NCI-H1417 (cell line): ENCODE measurements at places on chromosomes 6 and 20.
A peak's percentile ranks its signal among the peaks of the same experiment; 100 is the strongest.

DNA sequence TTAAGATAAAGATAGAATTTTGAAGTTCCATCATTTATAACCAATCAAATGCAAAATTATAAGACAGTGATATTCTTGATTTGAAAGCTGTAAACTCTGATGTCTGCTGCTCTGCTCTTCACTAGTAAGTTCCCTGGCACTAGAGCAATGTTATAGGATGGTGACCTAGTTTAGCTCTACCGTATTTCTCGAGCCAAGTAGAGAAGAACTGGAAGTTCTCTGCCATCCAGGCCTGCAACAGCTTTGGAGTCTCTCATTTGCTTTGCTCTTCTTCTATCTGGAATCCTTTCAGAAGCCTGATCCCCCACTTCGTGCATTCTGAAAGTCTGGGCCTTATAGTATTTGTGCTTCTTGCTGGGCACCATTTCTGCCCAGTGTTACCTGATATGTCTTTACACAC, 100.3 kb downstream of the PLCB1 start:
- DNase-seq: no peak

GRCh38 chr6:13992417-13993055, 67.8 kb downstream of the RNF182 start:
- DNase-seq: no peak

GRCh38 chr6:142648526-142648925, 296.4 kb downstream of the HIVEP2 start:
- no peak for DNase-seq

GRCh38 chr20:59042796-59043631, 428 bp upstream of the PRELID3B start:
- peak; percentile 94 for DNase-seq

DNA sequence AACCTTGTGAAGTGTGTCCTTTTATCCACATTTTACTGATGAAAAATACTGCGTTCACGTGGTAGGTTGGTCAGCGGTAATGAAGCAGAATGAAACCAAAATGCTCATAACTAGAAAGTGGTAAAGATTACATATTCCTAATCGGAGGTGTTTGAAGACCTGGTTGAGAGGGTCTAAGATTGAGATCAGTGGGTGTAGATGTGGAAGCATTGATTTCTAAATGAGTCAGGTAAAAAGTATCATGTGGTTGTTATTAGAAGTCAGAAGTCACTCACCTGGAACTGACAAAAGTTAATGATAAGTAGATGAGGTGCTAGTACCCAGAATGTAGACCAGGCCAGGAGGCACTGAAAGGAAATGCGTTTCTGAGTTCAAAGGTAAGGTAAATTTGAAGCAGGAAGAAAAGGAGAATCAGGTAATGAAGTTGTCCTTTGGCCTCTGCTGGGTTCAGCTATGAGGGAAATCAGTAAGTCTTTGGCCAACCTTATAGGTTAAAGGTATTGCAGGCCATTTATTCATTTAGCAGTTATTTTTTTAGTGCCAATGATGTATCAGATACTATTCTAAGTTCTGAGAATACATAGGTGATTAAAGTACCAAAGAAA, 31.2 kb downstream of the FAM83B start:
- no peak for DNase-seq

- no peak for DNase-seq
Observed at GRCh38 chr6:4935975-4936680, 67.7 kb downstream of the RPP40 start.

GRCh38 chr20:6122111-6122872, 538 bp downstream of the FERMT1 start:
- no peak for DNase-seq

DNA sequence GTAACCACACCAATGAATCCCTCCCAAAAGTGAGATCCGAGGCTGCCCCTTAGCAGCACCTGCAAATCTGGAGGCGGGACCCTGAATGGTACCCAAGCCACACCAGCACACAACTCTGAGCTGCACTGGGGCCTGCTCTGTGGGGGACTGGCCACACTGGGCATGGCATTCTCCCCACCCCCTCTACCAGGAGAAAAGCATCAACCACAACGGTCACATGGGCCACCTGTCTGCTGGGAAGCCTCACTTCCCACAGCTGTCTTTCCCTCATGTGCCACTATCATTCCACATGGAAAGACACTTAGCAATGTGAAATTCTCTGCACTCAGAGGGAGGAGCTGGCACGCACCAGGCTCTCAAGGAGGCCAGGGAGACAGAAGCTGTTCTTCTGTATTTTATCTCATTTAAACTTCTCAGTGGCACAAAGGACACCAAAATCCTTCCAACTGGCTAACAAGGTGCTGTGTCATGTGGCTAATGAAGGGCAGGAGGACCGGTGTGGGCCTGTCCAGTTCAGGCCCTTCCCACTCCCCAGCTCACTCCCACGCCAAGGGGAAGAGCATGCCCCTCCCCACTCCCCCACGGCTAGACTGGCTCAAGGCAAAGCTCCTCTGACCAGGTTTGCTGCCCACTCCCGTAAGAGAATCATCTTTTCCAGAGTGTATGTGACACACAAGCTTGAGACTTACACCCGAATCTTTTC, 19.0 kb downstream of the YTHDF1 start:
- DNase-seq: no peak

DNA sequence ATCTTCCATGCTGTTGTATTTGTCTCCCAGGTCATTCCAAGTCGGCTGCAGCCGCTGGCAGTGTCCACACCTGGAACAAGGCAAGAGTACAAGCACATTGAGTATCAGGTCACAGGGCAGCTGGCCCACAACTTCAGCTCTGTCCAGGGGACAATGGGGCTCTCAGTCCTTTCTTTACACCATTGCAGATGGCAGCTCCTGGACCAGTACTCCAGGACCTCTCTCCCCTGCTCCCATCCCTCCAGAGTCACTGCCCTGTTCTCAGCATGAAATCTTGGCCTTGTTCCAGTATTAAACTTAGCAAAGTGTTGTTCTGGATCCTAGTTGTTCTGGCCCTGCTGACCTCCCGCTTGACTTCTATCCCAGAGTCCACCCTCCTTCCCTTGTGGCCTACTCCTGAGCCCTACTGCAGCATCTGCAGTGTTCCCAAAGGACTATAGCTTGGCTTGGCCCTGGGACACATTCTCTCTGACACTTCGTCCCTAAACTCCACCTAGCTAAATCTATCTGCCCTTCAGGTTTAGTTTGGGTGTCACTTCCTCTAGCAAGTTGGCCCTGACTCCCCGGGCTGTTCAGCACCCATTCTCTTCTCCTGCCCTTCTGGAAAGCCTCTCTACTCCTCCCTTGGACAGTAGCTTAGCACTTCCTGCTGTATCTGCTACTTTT, 5.8 kb downstream of the TXNDC5 start:
- no peak for DNase-seq

- DNase-seq: no peak
Observed at GRCh38 chr6:28425944-28426541, 17.2 kb downstream of the ZSCAN23 start.

GRCh38 chr6:17785094-17785787, 78.5 kb upstream of the NUP153 start:
- no peak for DNase-seq

DNA sequence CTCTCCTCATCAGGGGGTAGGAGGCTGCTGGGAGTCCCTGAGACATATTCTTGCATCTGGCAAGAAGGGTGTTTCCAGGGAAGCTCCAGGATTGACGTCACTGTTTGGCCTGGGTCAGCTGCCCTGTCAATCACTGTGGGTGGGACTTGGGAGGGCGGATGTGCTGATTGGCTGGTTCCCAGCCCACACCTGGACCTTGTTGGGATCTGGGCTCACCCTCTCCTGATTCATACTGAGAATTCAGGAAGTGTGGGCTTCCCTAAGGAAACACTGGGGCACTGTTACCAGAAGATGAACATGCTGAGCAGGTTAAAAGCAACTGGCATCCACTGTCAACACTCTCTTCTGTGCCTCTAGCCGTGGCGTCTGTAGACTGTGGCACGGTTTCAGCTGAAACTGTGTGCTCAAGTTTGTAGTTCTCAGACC, 36.5 kb downstream of the CDH26 start:
- no peak for DNase-seq

- peak; percentile 86 for DNase-seq
Observed at GRCh38 chr20:6828794-6829423, 61.4 kb downstream of the BMP2 start.

GRCh38 chr6:167034056-167034455, 34.9 kb downstream of the CEP43 start:
- DNase-seq: no peak
